ENCODE measurements at places on chromosomes 1 and 21. TPM values are rescaled to one million over a fixed set of nuclear protein-coding genes. Genes with fewer than 3 reads are reported as not detected.

PAQR6 gene
- total RNA-seq, result 2.4 TPM

SLC25A33 gene
- 3.0 TPM for total RNA-seq

ACTL8 gene
- 1.4 TPM for total RNA-seq

NEK2 gene
- total RNA-seq, result 43.0 TPM

NPHP4 gene
- 3.4 TPM for total RNA-seq

PROX1 gene
- total RNA-seq, result 0.12 TPM

IGSF9 gene
- total RNA-seq, result 0.21 TPM

GPA33 gene
- not detected for total RNA-seq

PLA2G2A gene
- total RNA-seq, result not detected

SIM2 gene
- total RNA-seq, result 5.3 TPM

CDC20 gene
- total RNA-seq, result 206 TPM

CASZ1 gene
- 1.7 TPM for total RNA-seq

OVAAL gene
- total RNA-seq, result 0.09 TPM

SH3D21 gene
- 2.8 TPM for total RNA-seq

LCE1B gene
- not detected for total RNA-seq

TNFSF4 gene
- 0.09 TPM for total RNA-seq

CD1D gene
- total RNA-seq, result 0.10 TPM
